ENCODE measurements at places on chromosomes 5 and 9.

DNA sequence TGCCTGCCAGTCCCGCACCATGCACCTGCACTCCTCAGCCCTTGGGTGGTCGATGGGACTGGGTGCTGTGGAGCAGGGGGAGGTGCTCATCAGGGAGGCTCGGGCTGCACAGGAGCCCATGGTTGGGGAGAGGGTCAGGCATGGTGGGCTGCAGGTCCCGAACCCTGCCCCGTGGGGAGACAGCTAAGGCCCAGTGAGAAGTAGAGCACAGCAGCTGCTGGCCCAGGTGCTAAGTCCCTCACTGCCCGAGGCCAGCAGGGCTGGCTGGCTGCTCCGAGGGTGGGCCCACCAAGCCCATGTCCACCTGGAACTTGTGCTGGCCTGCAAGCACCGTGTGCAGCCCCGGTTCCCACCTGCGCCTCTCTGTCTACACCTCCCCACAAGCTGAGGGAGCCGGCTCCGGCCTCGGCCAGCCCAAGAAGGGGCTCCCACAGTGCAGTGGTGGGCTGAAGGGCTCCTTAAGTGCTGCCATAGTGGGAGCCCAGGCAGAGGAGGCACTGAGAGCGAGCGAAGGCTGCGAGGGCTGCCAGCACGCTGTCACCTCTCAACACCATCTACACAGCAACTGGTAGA is 88.5 kb upstream of the ELAVL2 start:
- no peaks in the 10 kb centered on the region for H3K36me3 ChIP-seq
- DNase-seq = no peak
- H3K4me3 ChIP-seq = no peak overlapping the region
- H3K27me3 ChIP-seq = no peaks in the 10 kb centered on the region
- no peak overlapping the region for H3K27ac ChIP-seq

DNA sequence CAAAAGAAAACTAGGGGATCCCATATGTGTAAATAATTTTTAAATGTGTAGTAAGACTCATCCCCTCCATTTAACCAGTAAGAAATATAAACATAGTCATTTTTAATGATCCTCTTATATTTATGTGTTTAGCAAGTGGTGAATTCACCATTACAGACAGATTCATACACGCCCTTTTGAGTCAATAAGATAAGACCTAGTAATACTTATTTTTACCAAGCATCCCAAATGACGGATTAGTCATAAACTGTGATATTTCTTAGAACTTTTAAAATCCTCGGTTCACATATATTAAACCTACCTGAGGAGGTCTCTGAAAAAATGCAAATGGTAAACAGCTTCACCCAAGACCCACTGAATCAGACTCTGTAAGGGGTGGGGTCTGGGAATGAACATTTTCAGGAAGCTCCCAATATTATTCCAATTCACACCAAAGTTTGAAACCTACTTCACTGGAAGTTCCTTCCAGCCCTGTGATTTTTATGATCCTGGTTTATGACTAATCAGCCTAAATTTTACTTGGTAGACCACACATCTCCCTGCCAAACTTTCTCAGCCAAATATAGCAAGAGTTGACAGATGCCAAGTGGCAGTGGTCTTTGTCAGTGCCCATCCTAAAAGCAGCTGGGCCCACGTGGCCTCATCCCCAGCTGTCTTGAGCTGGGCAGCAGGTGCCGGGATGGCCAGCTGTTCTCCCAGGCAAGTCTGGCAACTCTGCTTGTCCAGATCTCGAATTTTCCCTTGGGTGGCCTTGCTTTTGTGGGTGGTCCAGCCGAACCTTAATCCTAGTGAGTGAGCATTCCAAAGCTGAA is 559.0 kb upstream of the RGMB start:
- no peak overlapping the region for H3K4me3 ChIP-seq
- no peak for DNase-seq
- no peaks in the 10 kb centered on the region for H3K27me3 ChIP-seq
- H3K4me1 ChIP-seq = no peaks in the 10 kb centered on the region
- H3K27ac ChIP-seq = no peak overlapping the region

GRCh38 chr5:64765804-64766504 is 2.5 kb downstream of the SREK1IP1 start:
- H3K4me3 ChIP-seq = no peak overlapping the region
- H3K27me3 ChIP-seq = no peaks in the 10 kb centered on the region
- H3K36me3 ChIP-seq = peaks cover 13% of the 10 kb centered on the region

GRCh38 chr5:160150381-160150780 is 31.1 kb upstream of the PWWP2A start:
- H3K36me3 ChIP-seq = no peaks in the 10 kb centered on the region
- no peak for DNase-seq
- H3K4me3 ChIP-seq = no peak overlapping the region
- H3K4me1 ChIP-seq = peaks cover 14% of the 10 kb centered on the region
- peaks cover 16% of the 10 kb centered on the region for H3K27me3 ChIP-seq

DNA sequence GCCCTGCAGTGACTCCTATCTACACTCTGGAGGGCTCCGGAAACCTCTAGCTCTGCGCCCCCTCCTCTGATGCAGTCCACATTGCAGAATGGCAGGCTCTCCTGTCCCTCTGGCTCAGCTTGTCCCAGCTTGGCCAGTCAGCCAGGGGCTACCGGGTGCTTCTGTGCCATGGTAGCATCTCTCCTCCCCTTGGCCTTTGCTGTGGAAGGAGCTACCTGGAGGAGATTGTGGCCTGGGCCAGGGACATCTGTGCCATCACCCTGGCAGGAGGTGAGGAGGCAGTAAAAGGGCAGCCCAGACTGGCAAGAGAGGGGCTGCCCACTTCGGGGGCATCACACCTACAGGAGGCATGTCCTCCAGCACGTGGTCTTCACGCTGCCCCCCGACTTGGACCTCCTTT is 38.1 kb upstream of the FCN1 start:
- no peak overlapping the region for H3K27ac ChIP-seq
- no peaks in the 10 kb centered on the region for H3K27me3 ChIP-seq
- no peaks in the 10 kb centered on the region for H3K4me1 ChIP-seq
- no peaks in the 10 kb centered on the region for H3K36me3 ChIP-seq
- H3K4me3 ChIP-seq = no peak overlapping the region
- no peak for DNase-seq

GRCh38 chr9:121322737-121323448 is 47.2 kb downstream of the STOM start:
- peaks cover 45% of the 10 kb centered on the region for H3K4me1 ChIP-seq
- no peaks in the 10 kb centered on the region for H3K27me3 ChIP-seq
- H3K36me3 ChIP-seq = peaks cover 4% of the 10 kb centered on the region

DNA sequence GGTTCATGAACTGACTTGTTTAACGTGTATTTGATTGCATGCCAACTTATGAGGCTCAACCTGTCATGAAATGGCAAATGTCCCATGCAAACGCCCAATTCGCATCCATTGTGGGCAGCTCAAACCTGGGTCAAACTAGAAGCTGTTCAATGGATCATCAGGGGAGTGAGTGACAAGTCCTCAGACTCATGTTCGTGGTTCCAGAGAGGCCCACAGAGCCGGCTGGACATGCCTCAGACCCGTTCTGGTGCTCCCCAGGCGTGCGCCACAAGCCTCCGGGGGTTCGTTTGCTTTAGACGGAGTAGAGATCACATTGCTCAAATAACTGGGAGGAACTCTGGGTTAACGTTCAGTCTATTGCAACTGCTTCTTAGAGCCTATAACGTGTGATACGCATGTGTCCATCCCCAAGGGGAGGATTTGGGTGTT is 15.0 kb downstream of the GFI1B start:
- H3K4me1 ChIP-seq = peaks cover 25% of the 10 kb centered on the region
- peaks cover 51% of the 10 kb centered on the region for H3K27me3 ChIP-seq
- no peak for DNase-seq
- no peak overlapping the region for H3K4me3 ChIP-seq
- H3K27ac ChIP-seq = no peak overlapping the region

GRCh38 chr5:65020492-65020891 is 251.8 kb downstream of the CWC27 start:
- DNase-seq = no peak
- no peak overlapping the region for H3K4me3 ChIP-seq
- no peak overlapping the region for H3K27ac ChIP-seq

GRCh38 chr5:72822944-72823343 is 6.5 kb downstream of the TNPO1 start:
- H3K4me1 ChIP-seq = peaks cover 16% of the 10 kb centered on the region
- H3K4me3 ChIP-seq = no peak overlapping the region
- H3K36me3 ChIP-seq = no peaks in the 10 kb centered on the region
- no peak overlapping the region for H3K27ac ChIP-seq
- H3K27me3 ChIP-seq = no peaks in the 10 kb centered on the region
- DNase-seq = no peak

DNA sequence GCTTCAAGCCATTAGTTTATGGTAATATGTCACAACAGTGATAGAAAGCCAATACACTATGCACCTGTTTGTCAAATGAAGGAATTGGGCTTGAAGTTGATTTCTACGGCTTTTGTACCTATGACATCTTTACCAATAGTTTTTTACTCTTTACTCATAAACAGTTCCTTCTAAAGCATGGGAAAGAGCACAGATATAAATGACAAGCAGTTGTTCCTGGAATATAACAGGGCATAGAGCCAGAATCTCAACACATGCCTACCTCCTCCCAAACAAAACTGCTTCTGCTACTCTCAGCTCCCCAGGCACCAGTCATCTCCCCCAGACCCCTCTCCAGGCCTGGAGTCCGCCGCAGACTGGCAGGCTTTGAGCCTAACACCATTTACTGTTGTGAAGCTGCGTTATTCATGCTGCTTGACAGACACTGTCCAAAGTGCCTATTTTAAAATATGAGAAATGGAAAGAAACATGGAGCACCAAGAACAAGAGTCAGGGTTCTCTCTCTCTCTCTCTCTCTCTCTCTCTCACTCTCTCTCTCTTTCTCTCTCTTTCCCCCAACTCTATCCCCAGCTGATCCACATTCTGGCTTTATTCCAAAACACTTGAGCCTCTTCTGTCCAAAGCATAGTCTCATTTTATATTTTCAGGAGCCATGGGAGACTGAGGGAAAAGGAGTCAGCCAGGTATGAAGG is 111.6 kb downstream of the ADRB2 start:
- peaks cover 2% of the 10 kb centered on the region for H3K27me3 ChIP-seq
- no peak overlapping the region for H3K4me3 ChIP-seq

DNA sequence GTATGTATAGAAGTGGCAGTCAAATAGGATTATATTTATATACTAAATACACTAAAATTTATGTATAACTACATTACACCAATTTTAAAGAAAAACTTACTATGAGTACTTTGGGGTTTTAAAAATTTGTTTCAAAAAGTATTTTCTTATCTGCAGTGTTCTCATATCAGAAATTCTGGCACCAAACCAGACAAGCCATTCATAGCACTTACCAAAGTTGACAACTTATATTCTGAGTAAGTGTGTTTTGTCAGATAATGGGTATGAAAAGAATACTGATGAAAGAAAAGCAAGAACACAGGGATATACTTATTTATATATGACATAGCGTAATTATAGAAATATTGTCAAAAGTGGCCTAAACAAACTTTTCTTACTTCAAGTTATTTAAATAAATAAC is 67.5 kb downstream of the SPEF2 start:
- H3K27ac ChIP-seq = no peak overlapping the region
- no peak for DNase-seq
- no peaks in the 10 kb centered on the region for H3K4me1 ChIP-seq

- no peak overlapping the region for H3K27ac ChIP-seq
- no peak overlapping the region for H3K4me3 ChIP-seq
- H3K36me3 ChIP-seq = no peaks in the 10 kb centered on the region
- H3K4me1 ChIP-seq = no peaks in the 10 kb centered on the region
- no peaks in the 10 kb centered on the region for H3K27me3 ChIP-seq
- no peak for DNase-seq
Observed at GRCh38 chr5:136905571-136905970, 540.2 kb upstream of the TRPC7 start.

DNA sequence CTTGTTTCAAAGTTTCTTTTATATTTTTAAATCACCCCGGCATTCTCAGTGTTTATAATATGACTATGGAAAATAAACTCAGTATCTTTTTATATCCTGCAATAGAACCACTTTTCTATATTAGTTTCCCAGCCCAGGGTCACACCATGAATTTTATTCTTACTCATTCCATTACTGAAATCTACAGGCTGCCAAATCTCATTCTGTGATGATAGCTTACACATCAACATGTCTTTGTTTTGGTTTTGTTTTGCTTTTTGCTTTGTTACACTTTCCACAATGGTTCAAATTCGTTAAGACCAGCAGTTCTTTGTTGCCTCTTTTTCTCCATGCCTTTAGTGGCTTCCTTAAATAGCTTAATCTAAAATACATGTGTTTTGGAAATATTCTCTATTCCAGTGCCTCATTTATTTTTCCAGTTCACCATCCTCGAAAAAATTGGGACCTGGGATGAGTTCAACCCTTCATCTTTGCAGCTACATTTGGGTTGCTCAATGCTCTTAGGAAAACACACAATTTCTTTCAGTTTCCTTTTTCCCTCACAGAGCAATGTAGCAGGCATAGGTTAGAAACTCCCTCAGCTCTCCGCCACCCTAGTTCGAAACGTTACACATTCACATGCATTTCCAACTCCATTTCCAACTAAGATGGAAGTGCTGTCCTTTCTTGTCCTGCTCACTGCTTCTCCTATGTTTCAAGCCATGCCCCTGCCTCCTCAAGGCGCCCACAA is 1146.3 kb downstream of the MAT2B start:
- no peak overlapping the region for H3K27ac ChIP-seq
- H3K4me1 ChIP-seq = no peaks in the 10 kb centered on the region
- DNase-seq = no peak
- H3K27me3 ChIP-seq = no peaks in the 10 kb centered on the region
- no peak overlapping the region for H3K4me3 ChIP-seq

DNA sequence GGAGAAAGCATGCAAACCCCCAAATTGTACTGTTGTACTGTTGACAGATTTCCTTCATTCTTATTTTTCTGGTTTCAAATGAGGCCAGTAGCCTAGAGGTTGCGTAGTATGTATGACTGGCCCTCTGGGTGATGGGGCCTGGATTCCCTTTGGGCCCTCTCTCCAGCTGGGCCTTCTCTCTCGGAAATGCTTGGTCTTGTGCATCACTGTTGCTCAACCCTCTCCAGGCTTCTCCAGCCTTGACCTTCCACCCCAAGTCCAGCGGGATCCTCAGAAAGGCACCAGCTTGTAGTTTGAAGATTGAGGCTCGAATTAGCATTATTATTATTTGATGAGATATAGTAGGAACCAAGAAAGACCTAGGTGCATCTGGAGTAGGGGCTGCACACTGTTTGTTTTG is 87.0 kb downstream of the ANGPTL2 start:
- no peak for DNase-seq
- H3K4me1 ChIP-seq = no peaks in the 10 kb centered on the region
- no peak overlapping the region for H3K27ac ChIP-seq
- H3K27me3 ChIP-seq = no peaks in the 10 kb centered on the region

DNA sequence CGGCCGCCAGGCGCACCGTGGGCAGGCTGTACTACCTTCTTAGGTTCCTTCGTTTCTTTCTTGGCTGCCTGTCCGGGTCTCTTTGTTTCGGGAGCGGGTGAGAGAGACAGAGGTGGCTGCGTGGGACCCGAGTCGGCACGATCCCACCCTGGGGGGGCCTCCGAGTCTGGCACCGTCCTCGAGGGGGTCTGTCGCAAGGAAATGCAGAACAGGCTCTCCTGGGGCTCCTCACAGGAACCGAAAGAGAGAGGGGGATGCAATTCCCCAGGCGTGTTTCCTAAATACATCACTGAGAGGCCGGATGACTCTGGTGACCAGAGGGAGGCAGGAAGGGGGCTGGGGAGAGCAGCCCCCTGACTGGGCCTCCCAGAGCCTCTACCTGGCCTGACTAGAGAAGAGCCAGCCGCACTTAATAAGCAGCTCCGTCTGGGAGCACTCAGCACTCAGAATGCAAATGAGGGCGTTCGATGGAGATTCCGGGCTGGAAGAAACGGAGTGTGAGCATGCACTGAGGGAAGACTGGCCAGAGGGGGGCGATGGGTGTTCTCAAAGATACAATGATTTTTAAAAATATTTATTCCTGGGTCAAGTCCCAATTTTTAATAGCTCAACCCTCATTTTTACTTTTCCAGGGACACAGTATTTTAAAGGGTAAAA is 11.7 kb upstream of the INPP5E start:
- H3K36me3 ChIP-seq = peaks cover 51% of the 10 kb centered on the region
- no peaks in the 10 kb centered on the region for H3K27me3 ChIP-seq
- H3K4me1 ChIP-seq = no peaks in the 10 kb centered on the region
- no peak overlapping the region for H3K27ac ChIP-seq
- DNase-seq = no peak
- H3K4me3 ChIP-seq = no peak overlapping the region
